ENCODE measurements at places on chromosomes 11 and 22. TPM values are rescaled to one million over a fixed set of nuclear protein-coding genes. Genes with fewer than 3 reads are reported as not detected.

Gene CFAP300
- total RNA-seq = 5.7 TPM

Gene AP2A2
- 54.8 TPM for total RNA-seq

Gene SYT12
- total RNA-seq = 6.0 TPM

Gene SIRT3
- total RNA-seq = 12.5 TPM

DNA sequence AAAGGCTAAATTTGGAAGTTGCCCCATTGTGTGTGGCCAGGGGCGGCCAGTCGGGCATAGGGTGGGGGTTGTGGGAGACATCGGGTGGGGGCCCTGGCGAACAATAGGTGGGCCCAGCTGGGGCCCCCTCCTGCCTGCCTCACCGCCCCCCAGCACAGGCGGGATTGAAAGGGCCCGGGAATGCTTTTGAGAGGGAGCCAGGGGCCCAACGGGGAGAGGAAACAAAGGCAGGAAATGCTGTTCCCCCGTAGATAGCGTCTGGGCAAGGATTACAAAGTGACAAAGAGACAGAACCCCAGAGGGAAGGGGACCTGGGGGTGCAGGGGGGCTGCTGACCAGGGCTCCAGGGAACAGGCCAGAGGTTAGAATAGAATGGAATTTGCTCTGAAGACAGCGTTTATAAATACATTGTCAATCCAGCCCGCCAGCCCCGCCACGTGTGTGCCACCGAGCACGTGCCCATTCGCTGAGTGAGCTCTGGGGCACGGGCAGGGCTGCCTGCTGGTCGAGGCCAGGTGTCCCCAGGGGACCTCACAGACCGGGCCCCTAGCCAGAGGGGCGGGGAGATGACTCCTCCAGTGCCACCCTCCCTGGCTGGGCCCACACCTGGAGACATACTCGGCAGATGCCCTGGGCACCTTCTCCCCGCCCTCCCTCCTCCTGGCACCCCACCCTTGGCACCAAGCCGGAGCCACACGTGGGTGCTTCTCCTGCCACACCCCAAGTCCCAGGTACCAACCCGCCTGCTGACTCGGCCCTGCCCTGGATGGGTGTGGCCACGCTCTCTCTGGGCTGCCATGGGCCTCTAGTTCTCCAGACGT is 9.7 kb downstream of the PDGFB start:
- no peak for DNase-seq

DNA sequence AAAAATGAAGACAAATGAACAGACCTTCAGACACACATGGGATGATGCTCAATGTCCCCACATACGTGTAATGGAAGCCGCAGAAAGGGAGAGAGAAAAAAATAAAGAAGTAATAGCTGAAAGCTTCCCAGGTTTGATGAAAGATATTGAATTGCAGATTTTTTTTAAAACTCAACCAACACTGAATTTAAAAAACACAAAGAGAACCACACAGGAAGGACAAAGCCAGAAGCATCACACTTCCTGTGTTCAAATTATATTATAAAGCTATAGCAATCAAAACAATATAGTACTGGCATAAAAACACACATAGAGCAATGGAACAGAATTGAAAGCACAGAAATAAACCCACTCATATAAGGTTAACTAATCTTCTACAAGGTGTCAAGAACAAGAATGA is 26.5 kb downstream of the TMEM45B start:
- no peak for DNase-seq

DNA sequence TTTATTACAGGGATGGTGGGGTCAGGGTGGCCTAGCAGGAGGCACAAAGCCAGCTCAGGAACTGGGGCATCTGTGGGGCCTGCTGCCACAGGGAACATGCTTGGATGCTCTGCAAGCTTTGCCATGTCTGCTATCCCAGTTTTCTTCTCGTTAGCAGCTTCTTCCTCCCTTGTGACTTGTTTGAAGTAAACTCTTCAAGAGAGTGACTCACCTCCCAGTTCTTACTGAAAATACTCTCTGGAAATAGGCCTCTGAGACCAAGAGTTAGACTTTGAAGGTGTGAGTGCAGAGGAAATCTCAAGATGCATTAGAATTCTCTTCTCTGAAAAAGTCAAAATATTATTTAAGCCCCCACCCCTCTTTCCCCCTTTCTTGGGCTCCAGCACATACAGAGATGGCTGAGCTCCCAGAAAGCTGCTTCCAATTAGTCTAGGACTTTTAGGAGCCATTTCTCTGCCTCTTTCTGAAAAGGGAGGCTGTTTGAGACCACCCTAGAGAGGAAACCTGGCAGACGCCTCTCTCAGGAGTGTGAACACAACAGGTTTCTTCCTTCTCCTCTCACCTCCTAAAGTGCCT is 15.1 kb downstream of the CWC15 start:
- no peak for DNase-seq

DNA sequence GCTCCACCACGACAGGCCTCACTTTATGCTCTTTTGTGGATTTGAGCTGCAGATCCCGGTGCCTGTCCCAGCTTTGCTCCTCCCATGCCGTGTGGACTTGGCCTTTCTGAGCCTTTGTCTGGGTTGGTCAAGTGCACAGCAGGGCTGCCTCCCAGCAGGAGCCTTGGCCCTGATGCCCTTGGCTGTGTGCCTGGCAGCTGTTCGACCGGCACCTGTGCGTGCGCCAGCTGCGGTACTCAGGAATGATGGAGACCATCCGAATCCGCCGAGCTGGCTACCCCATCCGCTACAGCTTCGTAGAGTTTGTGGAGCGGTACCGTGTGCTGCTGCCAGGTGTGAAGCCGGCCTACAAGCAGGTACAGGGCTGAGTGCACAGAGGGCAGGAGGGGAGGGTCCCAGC is 46.5 kb downstream of the MYO7A start:
- no peak for DNase-seq

- no peak for DNase-seq
Observed at GRCh38 chr22:19740586-19740985, 17.2 kb downstream of the GP1BB start.

DNA sequence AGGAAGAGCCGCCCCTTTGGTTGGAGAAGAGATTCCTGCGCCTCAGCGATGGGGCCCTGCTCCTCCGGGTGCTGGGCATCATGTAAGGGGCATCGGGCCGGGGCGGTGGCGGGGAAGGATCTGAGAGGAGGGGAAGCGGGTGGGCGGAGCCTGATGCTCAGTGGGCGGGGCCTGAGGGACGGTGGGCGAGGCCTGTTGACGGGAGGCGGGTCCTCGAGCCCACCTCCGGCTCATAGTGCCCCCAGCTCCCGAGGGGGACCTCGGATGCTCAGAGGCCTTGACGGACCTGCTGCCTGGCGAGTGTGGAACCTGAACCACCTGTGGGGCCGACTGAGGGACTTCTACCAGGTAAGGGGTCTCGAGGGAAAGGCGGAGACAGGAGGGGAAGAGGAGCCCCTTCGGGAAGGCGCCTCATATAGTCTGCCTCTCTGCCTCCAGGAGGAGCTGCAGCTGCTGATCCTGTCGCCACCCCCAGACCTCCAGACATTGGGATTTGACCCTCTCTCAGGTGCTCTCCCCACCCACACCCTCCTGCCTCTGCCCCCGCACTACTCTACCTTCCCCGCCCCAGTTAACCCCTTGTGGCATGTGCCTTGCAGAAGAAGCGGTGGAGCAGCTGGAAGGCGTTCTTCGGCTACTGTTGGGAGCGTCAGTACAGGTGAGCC is 799 bp downstream of the CCDC88B start:
- DNase-seq = peak; percentile 75

DNA sequence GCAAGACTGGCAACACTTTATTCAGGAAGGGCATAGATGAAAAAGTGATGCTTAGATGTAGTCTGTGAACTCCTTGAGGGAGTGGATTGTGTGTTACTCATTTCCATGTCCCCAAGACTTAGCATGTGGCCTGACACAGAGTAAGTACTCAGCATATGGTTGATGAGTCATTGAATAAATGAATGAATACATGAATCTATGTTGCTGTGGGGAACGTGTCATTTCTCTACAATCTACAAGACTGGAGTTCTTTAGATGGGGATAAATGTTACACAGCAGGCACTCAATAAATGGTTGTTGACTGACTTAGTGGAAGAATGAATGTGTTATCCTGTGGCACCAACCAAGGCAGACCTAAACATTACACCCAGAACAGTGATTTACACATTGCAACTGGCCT is 17.9 kb downstream of the BPIFC start:
- no peak for DNase-seq

DNA sequence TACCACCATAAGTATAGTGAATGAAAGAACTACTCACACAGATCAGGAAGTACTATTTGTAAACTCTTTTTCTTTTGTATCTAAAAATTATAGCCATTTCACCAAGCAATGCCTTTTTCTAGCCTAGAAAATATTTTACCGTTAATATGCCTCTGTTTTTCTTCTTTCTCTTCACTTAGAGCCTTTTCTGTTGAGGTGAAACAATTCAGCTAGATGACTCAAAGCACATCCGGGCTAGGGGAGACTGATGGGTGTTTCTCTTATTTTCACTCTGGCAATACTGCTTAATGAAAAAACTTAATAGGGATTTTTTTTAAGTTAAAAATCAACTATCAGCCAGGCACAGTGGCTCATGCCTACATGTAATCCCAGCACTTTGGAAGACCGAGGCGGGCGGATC is 93.3 kb downstream of the SGSM3 start:
- DNase-seq = no peak

GRCh38 chr22:36546932-36547331 is 18.0 kb upstream of the EIF3D start:
- no peak for DNase-seq

GRCh38 chr22:49735411-49735900 is 92.2 kb downstream of the BRD1 start:
- DNase-seq = no peak

- DNase-seq = no peak
Observed at GRCh38 chr11:109799604-109800003, 293.6 kb upstream of the ZC3H12C start.

DNA sequence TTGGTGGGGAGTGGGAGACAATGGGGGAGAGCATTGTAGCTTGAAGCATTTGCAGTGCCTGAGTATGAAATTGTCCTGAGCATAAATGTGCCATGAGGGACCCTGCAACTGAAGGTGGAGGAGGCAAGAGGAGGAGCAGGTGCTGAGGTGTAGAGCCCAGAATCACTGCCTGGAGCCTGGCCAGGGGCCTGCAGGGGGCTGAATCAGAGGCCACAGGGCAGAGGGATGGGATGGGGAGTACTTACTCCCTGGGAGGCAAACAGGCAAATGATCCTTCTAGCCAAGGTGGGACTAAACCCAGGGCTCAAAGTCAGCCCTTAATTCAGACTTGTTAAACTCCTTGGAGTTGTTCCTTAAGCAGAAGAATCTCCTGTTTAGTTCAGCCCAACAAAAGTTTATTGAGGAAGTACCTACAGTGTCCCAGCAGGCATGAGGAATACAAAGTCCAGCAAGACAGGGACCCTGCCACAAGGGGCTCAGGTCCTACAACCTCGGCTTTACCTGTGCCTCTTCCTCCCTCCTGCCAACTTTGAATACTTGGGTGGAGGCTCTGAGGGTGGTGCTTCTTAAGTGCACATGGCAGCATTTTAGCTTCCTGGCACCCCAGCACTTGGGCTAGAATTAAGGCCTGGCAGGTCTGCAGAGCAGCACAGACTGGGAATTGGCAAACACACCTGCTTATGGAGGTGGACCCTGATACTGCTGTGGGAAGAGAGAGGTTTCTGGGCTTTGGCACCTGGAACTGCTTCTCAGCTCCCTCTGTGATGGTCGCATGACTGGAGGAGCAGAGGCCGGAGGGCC is 20.0 kb downstream of the MICAL2 start:
- DNase-seq = no peak

DNA sequence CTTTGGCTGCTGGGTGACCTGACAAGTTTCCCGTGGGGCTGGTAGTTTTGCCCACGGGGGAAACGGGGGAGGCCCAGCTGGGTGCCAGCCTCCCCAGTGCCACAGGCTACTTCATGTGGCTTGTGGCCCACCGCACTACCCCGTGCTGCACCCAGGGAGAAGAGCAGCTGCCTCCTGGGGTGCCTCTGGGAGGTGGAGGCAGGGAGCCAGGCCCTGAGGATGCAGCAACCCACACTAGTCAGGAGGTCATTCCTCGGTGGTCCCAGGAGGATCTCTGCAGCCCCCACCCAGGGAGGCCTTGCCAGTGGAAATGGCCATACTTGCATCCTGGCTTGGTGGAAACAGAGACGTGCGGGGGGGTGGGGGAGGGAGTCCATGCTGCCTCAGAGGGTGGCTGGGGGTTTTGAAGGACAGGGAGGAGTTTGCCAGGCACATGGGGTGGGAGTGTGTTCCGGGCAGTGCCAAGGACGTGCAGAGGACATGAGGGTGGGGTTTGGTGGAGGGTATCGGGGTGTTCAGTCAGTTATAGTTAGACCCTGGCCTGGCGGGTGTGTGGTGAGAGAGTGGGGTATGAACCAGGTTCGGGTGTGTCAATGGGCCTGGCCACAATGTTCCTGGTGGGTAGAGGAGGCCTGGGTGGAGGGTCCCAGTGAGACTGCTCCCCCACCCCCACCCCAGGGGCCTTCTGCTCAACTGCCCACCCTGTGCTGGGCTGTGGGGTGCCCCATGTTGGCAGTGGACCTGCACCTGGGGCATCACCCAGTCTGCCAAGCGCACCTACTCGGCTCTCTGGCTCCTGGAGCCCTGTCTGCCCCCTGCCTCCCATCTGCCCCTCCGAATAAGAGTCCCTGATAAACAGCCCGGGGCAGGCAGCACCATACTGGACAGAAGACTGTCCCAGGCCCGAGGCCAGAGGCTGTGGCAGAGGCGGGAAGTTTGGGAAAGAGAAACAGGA is 3.8 kb downstream of the PIM3 start:
- peak; percentile 28 for DNase-seq

DNA sequence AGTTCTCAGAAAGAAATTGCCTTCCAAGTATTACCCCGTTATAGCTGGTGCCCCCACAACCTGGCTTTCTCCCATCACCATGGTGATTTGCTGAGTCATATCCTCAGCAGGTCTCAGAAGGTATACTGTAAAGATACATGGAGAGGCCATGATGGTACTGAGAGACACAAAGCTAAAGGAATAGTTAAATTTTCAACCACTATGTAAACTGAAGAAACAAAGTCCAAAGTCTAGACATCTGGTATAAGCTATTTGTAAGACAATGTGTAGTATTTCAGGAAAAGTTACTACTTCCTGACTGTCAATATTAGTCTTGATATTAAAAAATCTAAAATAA is 377.1 kb downstream of the DCDC1 start:
- DNase-seq = no peak

- DNase-seq = no peak
Observed at GRCh38 chr11:26025676-26026075, 306.3 kb upstream of the ANO3 start.

- no peak for DNase-seq
Observed at GRCh38 chr11:35689081-35689996, 26.8 kb downstream of the TRIM44 start.

- DNase-seq = no peak
Observed at GRCh38 chr11:81496601-81497000, 1237.1 kb downstream of the FAM181B start.

DNA sequence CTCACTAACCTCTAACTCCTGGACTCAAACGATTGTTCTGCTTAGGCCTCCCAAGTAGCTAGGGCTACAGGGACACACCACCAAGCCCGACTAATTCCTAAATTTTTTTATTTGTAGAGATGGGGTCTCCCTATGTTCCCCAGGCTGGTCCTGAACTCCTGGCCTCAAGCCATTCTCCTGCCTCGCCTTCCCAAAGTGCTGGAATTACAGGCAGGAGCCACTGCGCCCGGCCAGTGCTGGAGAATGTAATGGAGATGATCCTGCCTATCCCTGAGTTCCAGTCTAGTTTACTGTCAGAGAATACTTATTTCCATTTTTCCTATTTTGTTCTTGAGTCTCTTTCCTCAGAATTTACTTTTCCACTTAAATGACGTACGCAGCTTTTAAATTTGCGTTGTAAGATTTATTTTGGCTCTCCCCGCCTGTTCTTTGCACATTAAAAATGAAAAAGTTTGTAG is at the start of gene CHEK1:
Gene CHEK1, plus strand, starts transcription at position 408 of the 458 bp plus-strand sequence. CDS start 1,606 bp downstream, outside the sequence.
- peak; percentile 35 for DNase-seq

Data from ovary (tissue), 10 donors.